Muscle of back (tissue), 13 donors: ENCODE measurements at places on chromosomes 12 and 14. TPM values are rescaled to one million over a fixed set of nuclear protein-coding genes. Genes with fewer than 3 reads are reported as not detected.

TAS2R8 gene
- not detected for polyA plus RNA-seq

FSCB gene
- polyA plus RNA-seq, result not detected

EIF2S3B gene
- polyA plus RNA-seq, result 1.2 TPM

GRCh38 chr12:77594366-77594765 is 236.3 kb upstream of the NAV3 start:
- no peak for DNase-seq

DNA sequence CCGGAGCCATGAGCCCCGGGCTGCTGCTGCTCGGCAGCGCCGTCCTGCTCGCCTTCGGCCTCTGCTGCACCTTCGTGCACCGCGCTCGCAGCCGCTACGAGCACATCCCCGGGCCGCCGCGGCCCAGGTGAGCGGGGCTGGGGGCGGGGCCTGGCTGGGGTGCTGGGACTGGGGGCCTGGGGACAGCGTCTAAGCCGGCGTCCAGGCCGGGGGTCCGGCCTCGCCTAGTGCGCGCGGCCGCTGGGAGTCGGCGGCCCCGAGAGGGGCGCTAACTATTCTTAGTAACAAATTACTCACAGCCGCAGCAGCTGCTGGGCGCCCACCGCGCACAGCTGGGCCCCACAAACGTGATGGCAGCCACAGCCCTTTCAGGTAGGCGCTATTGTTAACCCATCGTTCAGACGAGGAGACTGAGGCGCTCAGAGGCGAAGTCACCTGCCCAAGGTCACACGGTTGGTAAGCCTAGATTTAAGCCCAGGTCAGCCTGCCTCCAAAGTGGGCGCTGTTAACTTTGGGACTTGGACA is 374 bp downstream of the CYP46A1 start:
- DNase-seq, result no peak

ARHGAP9 gene
- 10.6 TPM for polyA plus RNA-seq
